Tibial nerve (tissue), 4 donors: ENCODE measurements at places on chromosomes 2 and 18. TPM values are rescaled to one million over a fixed set of nuclear protein-coding genes. Genes with fewer than 3 reads are reported as not detected.

GRCh38 chr18:79942786-79943607, 8.5 kb downstream of the SLC66A2 start:
- peak overlapping the region; percentile 98 for H3K27ac ChIP-seq
- DNase-seq = no peak
- H3K4me1 ChIP-seq = peaks cover 32% of the 10 kb centered on the region
- H3K27me3 ChIP-seq = no peaks in the 10 kb centered on the region
- peaks cover 2% of the 10 kb centered on the region for H3K36me3 ChIP-seq
- H3K4me3 ChIP-seq = no peak overlapping the region

GRCh38 chr18:47731276-47731675, 199.2 kb downstream of the SMAD2 start:
- no peaks in the 10 kb centered on the region for H3K36me3 ChIP-seq
- no peaks in the 10 kb centered on the region for H3K27me3 ChIP-seq
- no peaks in the 10 kb centered on the region for H3K4me1 ChIP-seq
- H3K27ac ChIP-seq = no peak overlapping the region
- DNase-seq = no peak

GRCh38 chr2:133413863-133414262, 154.4 kb downstream of the NCKAP5 start:
- H3K4me3 ChIP-seq = no peak overlapping the region
- peaks cover 21% of the 10 kb centered on the region for H3K4me1 ChIP-seq
- H3K27me3 ChIP-seq = no peaks in the 10 kb centered on the region
- DNase-seq = no peak
- no peaks in the 10 kb centered on the region for H3K36me3 ChIP-seq
- no peak overlapping the region for H3K27ac ChIP-seq

DNA sequence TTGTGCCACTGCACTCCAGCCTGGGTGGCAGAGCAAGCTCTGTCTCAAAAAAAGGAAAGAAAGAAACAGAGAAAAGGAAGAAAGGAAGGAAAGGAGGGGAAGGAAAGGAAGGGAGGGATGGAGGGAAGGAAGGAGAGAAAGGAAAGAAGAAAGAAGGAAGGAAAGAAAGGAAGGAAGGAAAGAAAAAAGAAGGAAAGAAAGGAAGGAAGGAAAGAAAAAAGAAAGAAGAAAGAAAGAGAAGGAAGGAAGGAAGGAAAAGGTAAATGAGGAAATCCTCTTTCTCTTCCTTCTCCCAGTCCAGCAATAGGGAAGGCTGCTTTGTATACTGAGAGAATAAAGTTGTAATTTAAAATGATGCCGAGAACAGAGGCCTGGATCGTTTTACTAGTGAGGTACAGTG, 22.8 kb upstream of the ZNF407 start:
- H3K36me3 ChIP-seq = no peaks in the 10 kb centered on the region
- no peak overlapping the region for H3K4me3 ChIP-seq
- no peak overlapping the region for H3K27ac ChIP-seq
- no peaks in the 10 kb centered on the region for H3K27me3 ChIP-seq
- H3K4me1 ChIP-seq = no peaks in the 10 kb centered on the region

- no peak overlapping the region for H3K4me3 ChIP-seq
- H3K4me1 ChIP-seq = no peaks in the 10 kb centered on the region
- no peak for DNase-seq
- H3K27me3 ChIP-seq = no peaks in the 10 kb centered on the region
- H3K27ac ChIP-seq = no peak overlapping the region
- no peaks in the 10 kb centered on the region for H3K36me3 ChIP-seq
These were observed 85.5 kb upstream of the GLI2 start for GRCh38 chr2:120650022-120650644.

DNA sequence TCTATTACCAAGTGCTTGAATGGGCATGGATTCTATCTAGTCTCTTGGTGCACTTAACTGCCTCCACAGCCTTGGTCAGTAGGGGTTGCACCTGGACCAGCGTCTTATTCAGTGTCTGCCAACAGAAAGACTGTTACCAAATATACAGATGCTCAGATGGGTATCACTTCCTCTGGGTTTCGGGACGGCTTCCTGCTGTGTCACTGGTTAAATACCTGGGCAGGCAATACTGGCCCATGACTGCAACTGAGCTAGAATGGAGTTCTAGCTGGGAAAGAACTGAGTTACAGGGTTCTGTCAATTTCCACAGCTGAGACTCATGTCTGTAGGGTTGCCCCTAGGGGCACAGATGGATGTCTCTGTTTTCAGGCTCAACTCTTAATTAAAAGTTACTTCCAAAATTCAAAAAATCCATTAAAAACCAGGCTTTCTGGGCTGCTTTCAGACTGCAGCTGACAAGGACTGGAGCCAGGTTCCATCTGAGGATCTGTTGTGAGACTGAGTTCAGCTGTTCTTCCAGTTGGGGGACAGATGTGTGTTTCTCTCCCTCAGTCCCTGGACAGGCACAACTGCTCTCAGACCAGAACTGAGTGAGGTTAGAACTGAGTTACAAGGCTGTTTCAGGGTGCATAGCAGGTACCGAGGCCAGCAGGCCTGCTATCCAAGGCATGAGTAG, 789.6 kb upstream of the SLC8A1 start:
- no peaks in the 10 kb centered on the region for H3K4me1 ChIP-seq
- DNase-seq = no peak
- no peaks in the 10 kb centered on the region for H3K36me3 ChIP-seq
- no peak overlapping the region for H3K27ac ChIP-seq
- H3K4me3 ChIP-seq = no peak overlapping the region
- H3K27me3 ChIP-seq = no peaks in the 10 kb centered on the region

- H3K4me1 ChIP-seq = no peaks in the 10 kb centered on the region
- H3K27me3 ChIP-seq = no peaks in the 10 kb centered on the region
- no peak for DNase-seq
- no peak overlapping the region for H3K4me3 ChIP-seq
- no peaks in the 10 kb centered on the region for H3K36me3 ChIP-seq
- H3K27ac ChIP-seq = no peak overlapping the region
These were observed 148.6 kb downstream of the LRATD1 start for GRCh38 chr2:14781142-14781541.

GRCh38 chr2:88350331-88351248, 101.9 kb downstream of the FOXI3 start:
- H3K4me1 ChIP-seq = no peaks in the 10 kb centered on the region
- no peaks in the 10 kb centered on the region for H3K36me3 ChIP-seq
- H3K27me3 ChIP-seq = peaks cover 28% of the 10 kb centered on the region
- H3K27ac ChIP-seq = no peak overlapping the region
- peak; percentile 21 for DNase-seq

DNA sequence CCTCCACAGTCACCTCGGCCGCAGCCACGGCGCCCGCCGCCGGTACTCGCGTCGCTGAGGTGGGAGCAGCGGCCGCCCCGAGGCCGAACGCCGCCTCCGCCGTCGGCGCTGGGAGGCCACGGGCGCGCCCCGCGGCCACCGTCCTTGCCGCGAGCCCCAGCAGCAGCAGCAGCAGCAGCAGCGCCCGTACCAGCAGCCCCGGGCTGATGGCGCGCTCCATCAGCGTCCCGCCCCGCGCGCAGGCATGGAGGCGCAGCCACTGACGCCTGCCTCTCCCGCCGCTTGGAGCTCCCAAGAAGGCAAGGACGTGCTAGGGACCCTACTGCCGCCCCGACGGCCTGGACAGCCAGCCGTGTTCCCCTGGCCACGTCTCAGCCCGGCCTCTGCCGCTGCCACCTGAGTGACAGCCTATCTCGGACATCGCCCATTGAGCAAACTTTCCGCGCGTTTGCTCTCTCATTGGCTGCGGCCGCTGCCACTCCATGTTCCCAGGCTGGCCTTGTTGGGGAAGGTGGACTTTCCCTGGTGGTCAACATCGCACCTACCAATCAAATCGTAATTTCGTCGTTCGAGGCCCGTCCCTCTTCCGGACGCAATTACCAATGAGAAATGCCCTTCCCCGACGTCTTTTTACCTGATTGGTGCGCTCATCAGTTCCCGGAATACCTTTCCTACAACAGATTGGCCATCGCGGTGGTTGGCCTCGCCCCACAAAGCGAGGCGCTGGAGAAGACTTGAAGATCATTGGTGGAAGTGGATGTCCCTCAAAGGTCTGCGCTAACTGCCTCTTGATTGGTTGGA, at the start of gene EIF2AK3:
EIF2AK3 (minus strand) TSS at position 410 of the 801 bp plus-strand sequence; CDS start at position 220, 190 bp downstream.
- H3K4me3 ChIP-seq = peak within 1 kb of the TSS; percentile 85
- DNase-seq = peak; percentile 99
- H3K36me3 ChIP-seq = no peaks in the 10 kb centered on the region
- H3K27ac ChIP-seq = peak within 1 kb of the TSS; percentile 99

GRCh38 chr2:69095305-69095704, 82.3 kb downstream of the ANTXR1 start:
- peaks cover 9% of the 10 kb centered on the region for H3K36me3 ChIP-seq
- no peak overlapping the region for H3K27ac ChIP-seq
- H3K4me1 ChIP-seq = peaks cover 51% of the 10 kb centered on the region
- peak; percentile 38 for DNase-seq
- no peak overlapping the region for H3K4me3 ChIP-seq
- H3K27me3 ChIP-seq = no peaks in the 10 kb centered on the region

- DNase-seq = no peak
- peaks cover 4% of the 10 kb centered on the region for H3K27me3 ChIP-seq
- H3K36me3 ChIP-seq = no peaks in the 10 kb centered on the region
- no peak overlapping the region for H3K27ac ChIP-seq
These were observed 2.9 kb upstream of the EN1 start for GRCh38 chr2:118850168-118850900.

DNA sequence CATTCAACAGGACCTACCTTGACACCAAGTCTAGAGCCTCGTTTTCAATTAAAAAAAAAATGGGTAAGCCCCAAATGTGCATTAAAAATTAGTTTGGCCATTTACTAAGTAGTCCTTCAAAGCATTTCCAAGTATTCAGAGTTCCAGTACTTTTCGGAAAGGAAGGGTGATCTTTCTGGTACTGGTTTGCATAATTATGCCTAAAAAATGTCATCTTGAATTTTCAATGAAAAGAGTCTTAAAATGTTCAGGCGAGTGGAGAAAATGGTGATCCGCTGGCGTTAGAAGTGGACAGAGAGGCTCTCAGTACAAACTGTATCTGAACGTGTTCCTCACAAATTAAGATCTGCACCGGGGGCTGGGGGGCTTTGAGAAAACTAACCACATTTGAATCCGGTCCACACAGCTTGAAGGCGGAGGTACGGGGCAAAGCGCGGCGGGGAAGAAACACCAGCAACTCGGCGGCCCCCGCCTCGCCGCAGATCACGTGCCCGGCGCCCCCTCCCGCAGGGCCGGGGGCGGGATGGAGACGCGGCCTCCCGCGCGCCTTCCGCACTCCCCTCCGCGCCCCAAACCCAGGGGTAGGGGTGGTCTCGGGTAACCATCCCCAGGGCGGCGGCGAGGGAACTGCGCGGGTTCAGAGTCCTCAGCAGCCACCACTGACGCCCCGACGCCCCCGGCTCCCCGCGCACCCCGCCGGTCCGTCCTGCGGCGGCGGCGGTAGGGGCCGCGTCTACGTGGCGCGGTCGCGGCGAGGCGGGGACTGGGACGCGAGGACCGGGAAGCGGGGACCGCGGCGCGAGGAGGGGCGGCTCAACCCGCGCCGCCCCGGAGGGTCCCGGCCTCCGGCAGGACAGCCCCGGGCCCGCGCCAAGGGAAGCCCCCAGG, 564 bp downstream of the LPIN2 start:
- peak overlapping the region; percentile 98 for H3K27ac ChIP-seq
- no peaks in the 10 kb centered on the region for H3K27me3 ChIP-seq
- DNase-seq = peak; percentile 29
- H3K4me3 ChIP-seq = peak overlapping the region; percentile 100
- no peaks in the 10 kb centered on the region for H3K4me1 ChIP-seq
- no peaks in the 10 kb centered on the region for H3K36me3 ChIP-seq

GRCh38 chr2:64186699-64187605, 42.7 kb upstream of the PELI1 start:
- no peak overlapping the region for H3K4me3 ChIP-seq
- no peaks in the 10 kb centered on the region for H3K4me1 ChIP-seq
- DNase-seq = no peak
- H3K27me3 ChIP-seq = no peaks in the 10 kb centered on the region

GRCh38 chr2:85433511-85434089, 15.1 kb downstream of the SH2D6 start:
- H3K4me1 ChIP-seq = peaks cover 4% of the 10 kb centered on the region
- no peaks in the 10 kb centered on the region for H3K36me3 ChIP-seq
- peak overlapping the region; percentile 83 for H3K27ac ChIP-seq
- no peaks in the 10 kb centered on the region for H3K27me3 ChIP-seq
- no peak overlapping the region for H3K4me3 ChIP-seq

- no peak overlapping the region for H3K4me3 ChIP-seq
- DNase-seq = no peak
- peaks cover 3% of the 10 kb centered on the region for H3K4me1 ChIP-seq
- H3K27me3 ChIP-seq = no peaks in the 10 kb centered on the region
- H3K36me3 ChIP-seq = peaks cover 9% of the 10 kb centered on the region
- H3K27ac ChIP-seq = no peak overlapping the region
These were observed 6.3 kb downstream of the PPP4R3B start for GRCh38 chr2:55610954-55611743.

- no peaks in the 10 kb centered on the region for H3K36me3 ChIP-seq
- H3K4me3 ChIP-seq = no peak overlapping the region
- DNase-seq = no peak
- no peaks in the 10 kb centered on the region for H3K27me3 ChIP-seq
- H3K4me1 ChIP-seq = no peaks in the 10 kb centered on the region
These were observed 27.6 kb downstream of the SLC40A1 start for GRCh38 chr2:189552991-189553404.

DNA sequence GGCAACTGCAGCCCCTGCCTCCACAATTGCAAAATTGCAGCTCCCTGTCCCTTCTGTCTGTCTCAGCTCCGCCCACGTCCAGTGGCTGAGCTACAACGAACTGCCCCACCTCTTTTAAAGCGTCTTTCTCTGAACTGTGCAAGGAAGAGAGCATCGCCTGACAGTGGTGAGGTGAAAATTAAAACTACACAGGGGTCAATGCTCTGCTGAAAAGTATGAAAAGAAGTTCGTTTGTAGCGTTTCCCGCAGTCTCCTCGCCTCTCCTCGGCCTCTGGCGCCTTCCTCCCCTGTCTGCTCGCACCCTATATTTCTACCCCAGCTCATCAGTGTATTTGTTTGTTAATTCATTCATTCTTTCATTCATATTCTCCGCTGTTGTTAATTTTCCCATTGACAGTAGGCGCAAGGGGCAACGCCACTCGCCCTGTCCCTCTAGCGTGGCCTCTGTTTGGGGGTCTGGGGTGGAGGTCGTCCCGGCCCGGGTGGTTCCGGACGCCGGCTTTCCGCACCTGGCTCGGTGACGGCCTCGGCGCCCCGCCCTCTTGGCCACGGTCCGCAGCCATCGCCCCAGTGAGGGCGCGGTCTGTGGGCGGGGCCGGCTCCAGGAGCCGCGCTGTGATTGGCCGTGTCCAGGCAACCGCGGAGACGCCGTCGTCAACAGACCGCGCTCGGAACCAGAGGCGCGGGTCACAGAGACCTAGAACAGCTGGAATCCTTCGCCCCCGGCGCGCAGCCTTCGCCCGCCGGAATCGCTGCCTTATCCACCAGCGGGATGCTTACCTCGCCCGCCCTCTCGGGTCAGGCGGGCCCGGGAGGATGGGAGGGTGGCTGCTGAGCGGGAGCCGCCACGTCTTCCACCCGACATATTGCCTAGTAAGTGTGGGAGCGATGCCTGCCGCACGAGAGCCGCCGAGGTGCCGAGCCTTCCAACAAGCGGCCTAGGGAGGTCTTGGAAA, at the start of gene VWA3B:
VWA3B (plus strand) TSS at position 677 of the 956 bp plus-strand sequence. CDS start 5,926 bp downstream, outside the sequence.
- no peaks in the 10 kb centered on the region for H3K36me3 ChIP-seq
- H3K4me1 ChIP-seq = no peaks in the 10 kb centered on the region
- peak within 1 kb of the TSS; percentile 52 for H3K4me3 ChIP-seq
- H3K27me3 ChIP-seq = peaks cover 35% of the 10 kb centered on the region
- no peak within 1 kb of the TSS for H3K27ac ChIP-seq

The PLEKHH2 gene
- 78.7 TPM for total RNA-seq

The GULP1 gene
- total RNA-seq = 85.8 TPM

The CTAGE1 gene
- not detected for total RNA-seq

The DNAJC5G gene
- not detected for total RNA-seq

The KRTCAP3 gene
- not detected for total RNA-seq

The UBXN2A gene
- total RNA-seq = 15.3 TPM

The RFX8 gene
- 2.6 TPM for total RNA-seq

The MSTN gene
- total RNA-seq = 0.90 TPM

The STARD6 gene
- total RNA-seq = not detected

The OSR1 gene
- 22.7 TPM for total RNA-seq
